ENCODE measurements at places on chromosomes 12 and 14.

GRCh38 chr14:56219666-56220413 lies 101.6 kb downstream of the PELI2 start:
- DNase-seq, result no peak

- DNase-seq, result no peak
These were observed 420.4 kb downstream of the PCNX1 start for GRCh38 chr14:71327691-71328090.

DNA sequence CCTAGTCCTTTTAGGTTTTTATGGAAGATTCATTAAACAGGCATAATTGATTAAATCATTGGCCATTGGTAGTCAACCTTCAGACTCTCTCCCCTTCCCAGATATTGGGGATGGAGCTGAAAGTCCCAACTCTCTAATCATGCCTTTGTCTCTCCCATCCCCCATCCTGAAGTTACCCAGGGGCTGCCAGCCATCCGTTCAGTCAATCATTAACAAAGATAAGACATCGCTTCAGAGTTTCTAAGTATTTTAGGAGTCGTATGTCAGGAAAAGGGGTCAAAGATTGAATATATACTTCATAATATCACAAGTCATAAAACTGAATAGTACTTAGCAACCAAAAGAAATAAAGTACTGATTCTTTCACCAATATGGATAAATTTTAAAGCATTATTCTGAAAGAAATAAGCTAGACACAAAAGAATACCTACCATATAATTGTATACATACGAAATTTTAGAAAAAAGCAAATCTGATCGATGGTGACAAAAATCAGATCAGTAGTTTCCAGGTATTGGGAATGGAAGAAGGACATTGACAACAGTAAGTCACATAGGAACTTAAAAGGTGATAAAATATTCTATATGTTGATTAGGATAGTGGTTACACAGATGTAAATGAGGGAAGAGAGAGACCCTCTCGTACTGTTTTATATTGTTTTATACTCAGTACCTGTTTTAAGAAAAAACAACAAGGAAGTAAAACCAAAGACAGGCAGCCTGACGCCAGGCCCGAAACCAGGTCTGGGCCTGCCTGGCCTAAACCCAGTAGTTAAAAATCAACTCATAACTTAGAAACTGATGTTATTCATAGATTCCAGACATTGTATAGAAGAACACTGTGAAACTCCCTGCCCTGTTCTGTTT lies 414.4 kb downstream of the DAD1 start:
- DNase-seq, result no peak

DNA sequence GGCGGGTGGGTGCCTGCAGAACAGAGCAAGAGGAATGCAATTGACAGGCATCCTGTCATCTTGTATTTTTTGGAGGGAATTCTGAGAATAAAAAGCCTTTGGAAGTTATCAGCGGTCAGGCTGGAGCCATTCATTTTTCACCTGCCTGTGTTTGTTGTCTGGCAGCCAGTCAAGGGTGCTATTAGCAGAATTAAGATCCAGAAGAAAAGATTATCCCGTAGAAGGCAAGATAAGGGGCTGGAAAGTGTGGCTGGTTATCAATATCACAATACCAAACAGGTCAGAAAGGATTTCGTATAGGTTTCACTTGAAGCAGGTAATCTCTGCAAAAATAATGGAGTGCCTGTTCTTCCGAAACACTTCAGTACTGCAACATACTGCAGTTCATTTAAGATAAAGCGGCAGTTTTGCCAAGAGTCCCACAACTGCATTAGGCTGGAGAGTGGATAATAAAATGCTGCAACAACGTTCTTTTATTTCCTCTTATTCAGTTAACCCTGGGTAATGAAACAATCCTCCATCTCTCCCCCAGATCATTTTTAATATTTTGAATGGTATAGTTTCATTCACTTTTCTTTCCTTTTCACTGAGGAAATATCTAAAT lies 171.2 kb upstream of the CDKN3 start:
- no peak for DNase-seq

- DNase-seq, result no peak
These were observed 139.0 kb downstream of the DPF3 start for GRCh38 chr14:72754949-72755348.

GRCh38 chr12:127811988-127812387 lies 455.0 kb upstream of the TMEM132C start:
- no peak for DNase-seq

DNA sequence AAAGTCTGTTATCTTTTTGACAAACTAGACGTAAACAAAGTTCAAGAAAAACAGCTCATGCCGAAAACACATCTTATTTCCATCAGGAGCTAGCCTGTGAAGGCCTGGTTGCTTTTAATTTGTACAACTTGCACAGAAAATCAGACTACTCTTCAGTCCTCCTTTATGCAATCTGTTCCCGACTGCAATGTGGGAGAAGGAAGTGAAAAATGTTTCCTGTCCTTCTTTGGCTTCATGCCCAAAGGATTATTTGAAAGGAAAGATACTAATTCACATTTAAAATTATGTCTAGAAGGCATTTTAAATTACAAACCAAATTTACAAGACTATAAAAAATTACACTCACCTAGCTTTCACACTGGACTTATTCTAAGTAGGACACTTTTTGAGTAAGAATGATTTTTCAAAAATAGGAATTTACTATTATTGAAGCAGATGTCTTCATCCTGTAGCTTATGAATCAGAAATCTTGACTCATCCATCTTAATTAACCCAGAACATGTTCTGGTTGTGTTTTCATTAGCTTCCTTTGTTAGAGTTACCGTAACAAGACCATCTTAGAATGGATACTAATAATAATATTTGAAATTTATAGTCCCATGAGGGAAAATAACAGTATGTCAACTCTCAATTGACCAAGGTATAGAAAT lies 272.6 kb downstream of the PRKD1 start:
- no peak for DNase-seq

- DNase-seq, result no peak
These were observed 26.8 kb downstream of the MMP17 start for GRCh38 chr12:131854861-131855476.

GRCh38 chr12:2265461-2266167 lies 212.8 kb downstream of the CACNA1C start:
- no peak for DNase-seq

- DNase-seq, result no peak
These were observed 257.6 kb downstream of the EGLN3 start for GRCh38 chr14:33693237-33693636.

- no peak for DNase-seq
These were observed 6.6 kb downstream of the CARMIL3 start for GRCh38 chr14:24058260-24058950.
